ENCODE measurements at places on chromosomes 12 and 14.

GRCh38 chr12:21500786-21501257, 613 bp downstream of the RECQL start:
- no peak for DNase-seq

GRCh38 chr12:124493809-124494750, 73.3 kb downstream of the NCOR2 start:
- DNase-seq, result no peak

- DNase-seq, result no peak
Observed at GRCh38 chr12:30296486-30296885, 399.2 kb downstream of the IPO8 start.

DNA sequence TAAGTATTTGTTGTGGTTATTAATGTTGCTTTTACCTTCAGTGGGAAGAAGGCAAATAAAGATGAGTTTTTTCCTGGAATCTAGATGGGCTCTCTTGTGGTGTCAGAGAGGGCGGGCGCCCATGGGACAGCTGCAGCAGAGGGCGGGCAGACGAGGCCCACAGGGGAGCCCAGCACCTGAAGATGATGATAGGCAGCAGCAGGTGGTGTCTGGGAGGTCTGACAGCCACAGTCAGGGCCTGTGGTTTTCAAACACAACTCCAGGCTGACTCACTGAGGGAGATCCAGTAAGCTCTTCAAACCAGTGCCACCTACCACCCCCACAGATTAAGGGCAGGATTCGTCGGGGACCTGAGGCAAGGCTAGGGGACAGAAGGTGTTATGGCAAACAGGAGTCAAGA, 42.8 kb downstream of the NKX2-1 start:
- DNase-seq, result no peak

GRCh38 chr14:104977008-104977680, 1.0 kb downstream of the AHNAK2 start:
- DNase-seq, result no peak

DNA sequence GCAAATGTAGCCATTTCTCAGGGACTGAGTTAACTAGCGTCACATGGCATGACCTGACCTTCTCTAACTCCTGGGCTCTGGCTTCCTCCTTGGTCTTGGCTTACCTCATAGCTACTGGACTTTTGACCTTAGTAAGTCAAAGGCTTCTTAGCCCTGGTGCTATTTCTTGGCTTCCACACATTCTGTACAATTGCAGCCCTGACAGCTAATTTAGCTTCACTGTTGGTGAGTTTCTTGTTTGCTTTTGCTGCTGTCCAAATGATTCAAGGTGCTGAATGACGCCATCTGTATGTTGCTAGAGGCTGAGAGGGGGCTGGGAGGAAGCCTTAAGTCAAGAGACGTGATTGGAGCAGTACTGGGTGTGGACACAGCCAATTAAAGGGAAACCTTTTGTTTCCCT, 202.7 kb downstream of the PRKD1 start:
- DNase-seq, result peak; percentile 59

DNA sequence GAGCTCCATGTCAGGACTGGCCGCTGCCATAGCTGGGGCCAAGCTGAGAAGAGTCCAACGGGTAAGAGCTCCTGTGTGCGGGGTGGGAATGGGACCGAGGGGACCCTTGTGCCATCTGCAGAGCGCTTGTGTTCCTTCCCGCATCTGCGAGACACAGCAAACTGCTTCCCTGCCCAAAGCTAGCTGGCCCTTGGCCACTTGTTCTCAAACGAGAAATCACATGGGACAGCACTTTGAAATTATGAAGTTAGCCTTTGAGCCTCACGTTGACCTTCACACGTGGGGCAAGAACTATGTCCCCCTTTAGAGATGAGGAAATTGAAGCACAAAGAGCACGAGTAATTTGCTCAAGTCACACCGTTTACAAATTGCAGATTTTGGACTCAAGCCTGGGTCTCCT, 30.8 kb downstream of the DEGS2 start:
- DNase-seq, result no peak

DNA sequence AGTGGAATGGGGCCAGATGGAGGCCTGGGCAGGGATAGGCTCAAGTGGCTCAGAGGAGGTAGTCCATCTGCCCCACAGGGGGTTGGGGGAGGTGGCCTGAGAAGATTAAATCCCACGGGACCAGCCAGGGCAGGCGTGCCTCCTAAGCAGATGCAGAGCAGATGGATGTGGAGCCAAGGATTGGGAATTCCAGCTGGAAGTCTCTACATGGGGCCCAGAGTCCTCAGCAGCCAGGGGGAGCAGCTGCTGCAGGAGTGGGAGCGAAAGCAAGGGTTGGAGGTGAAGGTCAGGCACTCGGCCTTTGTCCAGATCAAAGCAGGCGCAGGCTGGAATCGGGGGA, 42.4 kb upstream of the VRK1 start:
- DNase-seq, result no peak

DNA sequence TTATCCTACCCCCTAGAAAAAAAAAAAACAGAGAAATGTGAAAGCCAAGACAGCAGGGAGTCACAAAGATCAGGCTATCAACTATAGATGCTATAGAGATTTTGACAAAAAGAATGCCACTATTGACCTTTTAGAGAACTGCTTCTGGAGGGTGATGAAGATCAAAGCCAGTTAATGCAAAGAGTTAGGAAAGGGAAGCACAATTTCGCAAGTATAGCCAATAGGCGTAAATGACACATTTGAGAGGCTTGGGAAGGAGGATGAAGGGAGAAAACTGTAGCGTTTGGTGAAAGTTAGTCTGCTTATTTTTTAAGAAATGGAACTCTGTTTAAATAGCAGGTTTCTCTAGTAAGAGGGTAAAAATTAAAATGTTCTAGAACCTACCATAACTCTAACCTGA, 190.7 kb downstream of the DUSP6 start:
- DNase-seq, result no peak

DNA sequence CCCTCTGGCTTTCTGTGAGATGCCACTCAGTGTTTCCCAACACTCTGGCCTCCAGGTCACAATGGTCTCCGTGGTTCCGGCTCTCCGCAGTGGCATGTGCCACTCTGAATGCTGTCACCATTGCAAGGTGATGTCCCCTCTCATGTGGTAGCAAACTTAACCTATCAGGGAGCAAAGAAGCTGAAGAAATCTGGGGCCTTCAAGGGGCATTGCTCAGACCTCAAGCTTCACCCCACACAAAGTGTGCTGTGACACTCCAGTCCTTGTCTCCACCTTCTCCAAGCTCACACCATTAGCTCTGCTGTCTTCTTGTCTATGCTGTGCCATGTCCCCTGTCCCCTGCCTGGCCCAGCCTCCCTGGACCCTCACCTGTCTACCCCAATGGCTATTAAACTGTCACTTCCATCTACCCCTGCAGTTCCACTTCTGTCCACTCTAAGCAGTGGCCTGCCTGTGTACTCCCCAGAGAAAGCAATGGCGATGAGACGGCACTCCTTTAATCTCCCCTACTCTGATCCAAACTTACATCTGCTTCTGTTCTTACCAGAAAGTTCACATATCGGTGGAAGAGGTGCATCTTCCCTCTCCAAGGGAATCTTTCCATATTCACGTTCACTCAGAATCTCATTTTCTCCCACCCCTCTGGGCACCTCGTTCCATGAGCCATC, 93.7 kb downstream of the DHRS2 start:
- no peak for DNase-seq

DNA sequence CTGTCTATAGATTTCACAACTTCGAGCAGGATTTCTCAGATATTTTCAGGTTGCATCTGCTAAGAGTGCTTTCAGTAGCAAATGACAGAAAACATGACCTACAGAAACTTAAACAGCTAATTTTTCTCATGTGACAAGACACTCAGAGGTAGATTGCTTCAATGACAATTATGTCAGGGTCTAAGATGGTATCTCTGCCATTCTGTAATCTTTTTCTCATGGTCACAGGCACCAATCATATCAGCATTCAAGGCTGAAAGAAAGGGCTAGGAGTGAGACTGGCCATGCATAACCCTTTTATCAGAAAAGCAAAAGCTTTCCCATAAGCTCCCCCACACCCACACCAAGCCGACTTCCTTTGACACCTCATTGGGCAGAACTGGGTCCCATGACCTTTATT, 450.5 kb upstream of the FAR2 start:
- DNase-seq, result no peak

GRCh38 chr12:28569698-28570411, 379.6 kb downstream of the CCDC91 start:
- peak; percentile 69 for DNase-seq

DNA sequence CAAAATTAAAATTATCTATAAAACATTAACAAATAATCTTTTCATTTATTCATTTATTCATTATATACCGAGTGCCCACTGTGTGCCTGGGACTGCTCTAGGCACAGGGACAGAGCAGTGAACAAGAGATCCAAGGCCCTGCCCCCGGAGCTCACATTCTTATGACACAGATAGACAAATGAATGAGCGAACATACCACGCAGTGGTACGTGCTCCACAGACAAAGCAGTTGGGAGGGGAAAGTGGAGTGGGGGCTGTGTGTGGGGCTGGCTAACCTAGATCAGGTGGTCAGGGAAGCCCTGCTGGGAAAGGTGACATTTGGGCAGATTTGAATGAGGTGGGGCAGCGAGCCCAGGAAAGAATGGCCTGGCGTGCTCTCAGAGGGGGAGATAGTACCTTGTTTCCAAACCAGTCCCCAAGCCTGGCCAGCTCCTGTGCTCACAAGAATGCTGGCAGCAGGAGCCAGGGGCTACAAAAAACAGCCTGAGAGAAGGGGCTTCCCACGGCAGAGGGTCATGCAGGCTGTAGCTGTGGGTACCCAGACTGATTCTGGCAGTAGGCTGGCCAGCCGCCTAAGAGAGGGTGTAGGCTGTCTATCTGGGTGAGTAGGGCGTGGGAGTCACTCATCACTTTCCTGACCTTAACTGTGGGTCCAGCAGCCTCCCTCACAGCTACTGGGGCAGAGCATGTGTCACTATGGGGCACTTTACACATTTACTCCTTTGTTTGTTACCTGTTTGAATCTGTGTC, 57.8 kb upstream of the ACTN1 start:
- DNase-seq, result no peak
